Glomerular endothelial cell (primary cell): ENCODE measurements at places on chromosomes 16 and 17. TPM values are rescaled to one million over a fixed set of nuclear protein-coding genes. Genes with fewer than 3 reads are reported as not detected.

GRCh38 chr16:89827383-89828198 is 684 bp upstream of the SPIRE2 start:
- DNase-seq, result no peak

DNA sequence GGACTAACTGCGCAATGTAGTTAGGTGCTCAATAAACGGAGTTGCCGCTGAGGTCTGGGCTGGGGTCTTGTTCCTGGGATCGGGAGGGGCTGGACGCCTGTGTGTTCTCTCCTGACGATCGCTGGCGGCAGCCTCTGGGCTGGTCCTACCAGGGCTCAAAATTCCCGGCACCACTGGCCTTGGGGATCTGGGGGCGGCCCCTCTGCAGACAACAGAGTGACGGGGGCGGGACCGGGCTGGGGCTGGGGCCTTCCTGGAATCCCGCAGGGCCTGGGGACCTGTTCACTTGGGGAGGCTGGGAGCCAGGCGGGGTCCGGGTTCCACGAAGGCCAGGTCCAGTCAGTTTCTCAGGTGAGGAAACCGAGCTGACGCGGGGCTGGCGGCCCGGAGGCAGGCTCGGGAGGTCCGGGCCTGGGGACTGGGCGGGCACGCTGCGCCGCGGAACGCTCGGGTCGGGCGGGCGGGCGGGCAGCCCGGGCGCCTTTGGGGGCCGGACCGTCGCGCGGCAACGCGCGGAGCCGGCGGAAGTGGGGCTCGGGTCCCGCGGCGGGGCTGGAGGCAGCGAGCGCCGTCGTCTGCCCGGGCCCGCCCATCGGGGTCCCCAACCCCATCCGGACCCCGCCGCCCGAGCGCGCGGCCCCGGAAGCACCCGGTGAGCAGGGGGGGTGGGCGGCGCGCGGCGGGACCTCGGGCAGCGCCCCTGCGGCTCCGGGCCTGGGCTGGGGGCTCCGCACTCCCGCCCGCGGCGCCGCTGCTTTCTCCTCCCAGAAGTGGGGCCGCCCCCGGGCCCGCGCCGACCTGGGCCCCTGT is at the start of gene PIGQ:
Gene PIGQ (plus strand): TSS at position 524 of the 810 bp plus-strand sequence. CDS start 4,107 bp downstream, outside the sequence.
- DNase-seq, result no peak

GRCh38 chr16:20774703-20775362 is 11.0 kb downstream of the ACSM3 start:
- DNase-seq, result peak; percentile 25

CD79B gene
- 0.70 and 3.2 TPM in 2 replicates for total RNA-seq

- no peak for DNase-seq
These were observed 365.4 kb upstream of the TNRC6C start for GRCh38 chr17:77593081-77593480.
